ENCODE measurements at places on chromosomes 13 and 19. TPM values are rescaled to one million over a fixed set of nuclear protein-coding genes. Genes with fewer than 3 reads are reported as not detected.

DNA sequence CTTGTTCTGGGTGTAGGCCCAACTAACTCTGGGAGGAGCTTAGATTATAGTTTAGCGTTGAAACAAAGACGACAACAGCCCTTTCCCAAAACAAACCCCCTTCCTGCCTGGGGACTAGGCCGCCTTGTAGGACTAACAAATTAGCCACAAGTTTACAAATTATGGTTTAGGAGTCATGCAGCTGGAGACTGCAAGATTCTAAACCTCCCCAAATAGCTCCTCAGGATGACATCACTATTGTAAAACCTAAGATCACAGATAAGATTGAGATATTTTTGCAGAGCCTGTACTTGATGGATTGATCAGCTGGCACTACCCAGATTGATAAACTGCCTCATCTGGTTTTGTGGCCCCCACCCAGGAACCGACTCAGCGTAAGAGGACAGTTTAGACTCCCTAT is 2.3 kb upstream of the SLC25A15 start:
- DNase-seq, result no peak

The TGFBR3L gene
- total RNA-seq, result 4.4 TPM

- no peak for DNase-seq
Observed at GRCh38 chr13:65532231-65532630, 1697.9 kb downstream of the PCDH9 start.

The STAP2 gene
- total RNA-seq, result 2.1 TPM

- DNase-seq, result no peak
Observed at GRCh38 chr13:52997951-52998876, 30.4 kb upstream of the OLFM4 start.

The TMEM86B gene
- 1.6 TPM for total RNA-seq

- DNase-seq, result no peak
Observed at GRCh38 chr13:93744886-93745285, 518.3 kb downstream of the GPC6 start.

GRCh38 chr19:48815870-48816501 is 5.2 kb upstream of the BCAT2 start:
- DNase-seq, result no peak

DNA sequence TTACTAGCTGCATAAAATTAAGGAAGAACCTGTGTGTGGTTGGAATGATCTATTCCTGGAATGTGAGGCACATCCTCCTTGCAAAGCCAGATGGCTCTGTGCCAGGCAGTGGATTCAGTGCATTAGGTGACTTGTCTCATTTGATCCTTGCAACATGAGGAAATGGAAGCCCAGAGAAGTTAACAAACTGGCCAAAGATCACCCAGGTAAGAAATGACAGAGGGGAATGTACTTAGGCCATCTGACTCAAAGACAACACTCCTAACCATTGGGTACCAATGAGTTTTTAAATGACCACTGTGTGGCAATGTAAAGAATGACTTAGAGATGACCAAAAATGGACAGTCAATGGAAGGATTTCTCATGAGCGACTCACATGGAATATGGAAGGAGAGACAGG is 114.2 kb upstream of the RXFP2 start:
- no peak for DNase-seq

DNA sequence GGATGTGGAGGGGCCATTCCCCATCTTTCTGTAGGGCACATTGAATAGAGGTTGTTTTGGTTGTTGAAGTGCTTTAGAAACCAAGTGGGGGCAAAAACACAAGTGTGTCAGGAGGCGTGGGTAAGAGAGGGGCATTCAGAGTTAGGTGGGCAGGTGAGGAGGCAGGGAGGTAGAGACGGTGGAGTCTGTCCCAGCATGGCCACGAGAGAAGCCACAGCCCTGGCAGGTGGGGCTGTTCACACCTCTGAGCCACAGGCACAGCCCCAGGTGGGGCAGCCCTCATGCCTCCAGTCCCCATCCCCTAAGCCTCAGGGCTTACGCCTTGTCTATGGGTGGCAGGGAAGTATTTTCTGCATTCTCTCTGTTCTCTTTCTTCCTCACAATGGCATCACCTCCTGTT is 43.7 kb downstream of the KCTD15 start:
- DNase-seq, result peak; percentile 17

The GRIN2D gene
- 2.3 TPM for total RNA-seq

The PLIN4 gene
- 25.2 TPM for total RNA-seq

- DNase-seq, result no peak
Observed at GRCh38 chr13:37648609-37649008, 50.0 kb upstream of the POSTN start.

DNA sequence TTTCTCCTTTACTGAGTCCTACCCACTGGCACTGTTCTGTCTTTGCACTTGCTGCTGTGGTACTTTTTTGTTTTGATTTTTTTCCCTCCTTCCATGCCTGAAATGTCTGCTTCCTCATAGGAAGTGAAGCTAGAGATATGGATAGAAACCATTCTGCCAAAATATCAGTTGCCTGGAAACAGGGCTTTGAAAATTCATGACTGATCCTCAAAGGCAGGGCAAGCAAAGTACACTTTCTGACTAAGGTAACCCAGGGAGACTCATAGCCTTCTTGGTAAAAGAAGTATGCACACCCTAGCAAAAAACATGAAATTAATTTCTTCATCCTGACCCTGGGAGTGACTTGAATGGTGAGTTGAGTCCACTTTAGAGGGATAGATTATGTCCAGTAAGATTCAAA is 329.8 kb downstream of the MYO16 start:
- DNase-seq, result no peak

GRCh38 chr13:33676045-33676989 is 141.6 kb upstream of the RFC3 start:
- DNase-seq, result no peak

- DNase-seq, result no peak
Observed at GRCh38 chr19:36043952-36044351, 10.1 kb downstream of the THAP8 start.

DNA sequence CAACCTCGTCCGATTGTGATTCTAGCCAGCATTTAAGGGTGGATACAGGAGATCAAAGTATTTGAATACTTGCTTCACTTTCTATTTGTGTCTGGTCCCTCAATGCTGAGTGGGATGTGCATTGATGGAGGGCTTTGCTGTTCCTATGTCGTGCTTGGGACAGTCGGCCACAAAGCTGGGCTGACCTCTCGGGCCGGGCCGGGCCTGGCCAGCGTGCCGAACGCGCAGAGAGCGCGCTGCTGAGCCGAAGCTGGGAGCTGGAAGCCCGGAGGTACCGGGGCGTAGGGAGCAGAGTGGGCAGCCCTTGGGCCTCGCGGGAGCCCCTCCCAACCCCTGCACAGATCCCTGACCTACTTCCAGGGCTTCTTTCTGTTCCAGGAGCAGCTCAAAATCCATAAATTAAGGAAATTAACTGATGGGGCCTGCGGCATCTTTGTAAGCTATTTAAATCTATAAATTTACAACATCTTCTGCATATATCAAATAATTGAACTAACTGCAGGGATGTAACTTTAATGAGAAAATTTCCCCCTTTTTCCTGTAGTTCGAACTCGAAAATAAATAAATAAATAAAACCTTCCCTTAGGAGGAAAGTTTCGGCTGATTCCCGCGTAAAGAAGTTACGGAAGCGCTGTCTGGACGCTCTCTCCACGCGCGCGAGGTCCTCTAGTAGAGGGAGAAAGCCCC is 1.8 kb upstream of the KCTD15 start:
- DNase-seq, result no peak

GRCh38 chr19:16542910-16543472 is 754 bp upstream of the CHERP start:
- no peak for DNase-seq

The LTBP4 gene
- 200 TPM for total RNA-seq

The SPHK2 gene
- 8.5 TPM for total RNA-seq

DNA sequence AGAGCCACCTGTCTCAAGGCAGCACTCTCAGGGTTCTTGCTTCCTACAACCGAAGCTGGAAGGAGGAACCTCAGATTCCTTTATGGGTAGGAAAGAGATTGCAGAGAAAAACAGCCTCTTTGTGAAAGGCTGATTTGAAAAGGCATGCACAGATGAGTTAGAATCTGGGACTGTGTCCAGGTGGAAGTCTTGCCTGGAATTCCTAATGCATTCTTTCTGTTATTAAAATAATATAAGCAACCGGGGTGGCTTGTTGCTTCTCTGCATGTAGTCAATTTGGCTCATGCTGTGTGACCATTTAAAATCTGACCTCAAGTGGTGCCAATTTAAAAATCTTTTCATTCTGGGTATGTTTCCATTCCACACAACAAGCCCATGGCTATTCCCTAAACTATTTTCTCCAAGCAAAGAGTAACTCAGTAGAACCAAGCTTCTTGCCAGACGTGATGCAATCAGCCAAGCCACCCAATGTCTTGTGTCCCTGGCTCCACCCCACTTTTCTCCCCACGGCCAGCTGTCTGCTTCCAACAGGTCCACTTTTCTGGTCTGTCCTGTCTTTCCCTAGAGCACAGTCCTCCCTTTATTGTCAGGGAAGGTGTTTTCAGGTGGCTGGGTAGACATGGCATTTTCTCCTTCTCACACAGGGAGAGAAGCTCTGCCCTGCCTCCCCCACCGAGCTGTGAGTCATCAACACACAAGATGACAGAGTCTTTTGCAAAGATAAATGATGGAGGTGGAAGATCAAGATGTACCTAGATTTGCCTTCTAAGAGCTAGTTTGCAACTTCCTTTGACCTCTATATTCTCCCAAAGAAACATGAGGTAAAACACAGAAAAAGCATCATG is 394.3 kb downstream of the FOXO1 start:
- peak; percentile 89 for DNase-seq

DNA sequence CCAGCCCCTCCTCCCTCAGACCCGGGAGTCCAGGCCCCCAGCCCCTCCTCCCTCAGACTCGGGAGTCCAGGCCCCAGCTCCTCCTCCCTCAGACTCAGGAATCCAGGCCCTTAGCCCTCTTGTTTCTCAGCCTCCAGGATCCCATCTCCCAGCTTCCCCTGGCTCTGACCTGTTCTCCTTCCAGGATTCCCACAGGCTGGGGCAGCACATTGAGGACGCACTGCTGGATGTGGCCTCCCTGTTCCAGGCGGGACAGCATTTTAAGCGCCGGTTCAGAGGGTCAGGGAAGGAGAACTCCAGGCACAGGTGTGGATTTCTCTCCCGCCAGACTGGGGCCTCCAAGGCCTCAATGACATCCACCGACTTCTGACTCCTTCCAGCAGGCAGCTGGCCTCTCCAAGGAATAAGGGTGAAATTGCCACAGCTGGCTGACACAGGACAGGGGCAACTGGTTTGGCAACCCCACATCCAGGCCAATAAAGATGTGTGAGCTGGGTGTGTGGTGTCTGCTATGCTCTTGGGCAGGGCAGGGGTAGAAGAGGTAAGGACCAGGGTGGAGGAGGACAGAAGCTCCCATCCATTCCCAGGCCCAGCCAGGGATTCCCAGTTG is 22.4 kb downstream of the CPT1C start:
- DNase-seq, result no peak

The GSX1 gene
- total RNA-seq, result not detected

DNA sequence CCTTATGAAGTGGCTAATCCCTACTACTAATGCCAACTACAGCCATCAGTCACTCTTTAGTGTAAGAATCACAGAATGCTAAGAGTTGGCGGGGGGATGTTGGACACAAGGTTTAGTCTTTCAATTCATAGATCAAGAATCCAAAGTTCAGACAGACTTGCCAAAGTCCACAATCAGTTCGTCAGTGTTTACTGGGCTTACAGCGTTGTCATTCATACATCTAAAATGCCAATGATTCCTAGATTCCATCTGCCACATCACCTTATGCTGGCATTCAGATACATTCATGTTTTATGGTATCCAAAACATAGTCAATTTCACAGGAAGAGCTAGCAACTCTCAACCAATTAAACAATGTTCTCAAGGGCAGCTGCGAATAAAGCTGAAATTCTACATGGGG is 18.1 kb downstream of the RCBTB2 start:
- no peak for DNase-seq

- no peak for DNase-seq
Observed at GRCh38 chr19:3333662-3334061, 32.7 kb upstream of the NFIC start.

GRCh38 chr13:51612867-51613266 is 28.6 kb downstream of the WDFY2 start:
- DNase-seq, result no peak

DNA sequence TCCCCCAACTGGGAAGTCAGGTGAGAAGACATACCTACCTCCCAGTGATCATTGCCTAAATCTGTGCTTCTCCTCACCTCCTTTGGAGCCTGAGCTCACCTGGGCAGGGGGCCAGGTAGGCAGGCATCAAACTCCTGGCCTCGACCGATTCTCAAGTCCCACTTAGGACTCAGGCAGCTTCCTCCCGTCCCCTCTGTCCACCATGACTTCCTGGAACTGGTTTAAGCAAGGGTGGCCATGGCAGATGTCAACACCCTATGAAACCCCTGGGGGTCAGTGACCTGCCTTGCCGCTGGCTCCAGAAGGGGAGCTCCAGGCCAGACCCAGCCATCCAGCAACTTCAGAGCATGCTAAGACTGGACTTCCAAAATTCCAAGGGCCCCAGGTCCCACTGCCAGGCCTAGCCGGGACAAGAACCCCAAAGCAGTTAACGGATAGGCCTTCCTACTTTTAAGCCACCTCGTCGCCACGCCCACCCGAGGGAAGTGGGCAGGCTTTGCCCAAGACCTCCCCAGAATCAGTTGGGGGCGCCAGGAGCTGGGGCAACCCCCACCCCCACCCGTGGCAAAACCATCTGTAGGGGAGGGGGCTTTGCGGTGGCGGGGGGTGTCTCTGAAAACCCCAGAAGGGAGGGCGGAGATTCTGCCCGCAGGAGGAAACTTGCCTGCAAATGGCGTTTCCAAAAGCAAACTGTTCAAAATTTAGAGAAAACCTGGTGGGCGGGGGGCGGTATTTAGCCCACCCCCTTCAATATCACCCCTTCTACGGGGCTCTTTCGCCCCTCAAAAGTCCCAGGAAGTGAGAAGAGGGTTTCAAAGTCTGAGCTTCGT is 657 bp downstream of the PLIN3 start:
- DNase-seq, result peak; percentile 91

DNA sequence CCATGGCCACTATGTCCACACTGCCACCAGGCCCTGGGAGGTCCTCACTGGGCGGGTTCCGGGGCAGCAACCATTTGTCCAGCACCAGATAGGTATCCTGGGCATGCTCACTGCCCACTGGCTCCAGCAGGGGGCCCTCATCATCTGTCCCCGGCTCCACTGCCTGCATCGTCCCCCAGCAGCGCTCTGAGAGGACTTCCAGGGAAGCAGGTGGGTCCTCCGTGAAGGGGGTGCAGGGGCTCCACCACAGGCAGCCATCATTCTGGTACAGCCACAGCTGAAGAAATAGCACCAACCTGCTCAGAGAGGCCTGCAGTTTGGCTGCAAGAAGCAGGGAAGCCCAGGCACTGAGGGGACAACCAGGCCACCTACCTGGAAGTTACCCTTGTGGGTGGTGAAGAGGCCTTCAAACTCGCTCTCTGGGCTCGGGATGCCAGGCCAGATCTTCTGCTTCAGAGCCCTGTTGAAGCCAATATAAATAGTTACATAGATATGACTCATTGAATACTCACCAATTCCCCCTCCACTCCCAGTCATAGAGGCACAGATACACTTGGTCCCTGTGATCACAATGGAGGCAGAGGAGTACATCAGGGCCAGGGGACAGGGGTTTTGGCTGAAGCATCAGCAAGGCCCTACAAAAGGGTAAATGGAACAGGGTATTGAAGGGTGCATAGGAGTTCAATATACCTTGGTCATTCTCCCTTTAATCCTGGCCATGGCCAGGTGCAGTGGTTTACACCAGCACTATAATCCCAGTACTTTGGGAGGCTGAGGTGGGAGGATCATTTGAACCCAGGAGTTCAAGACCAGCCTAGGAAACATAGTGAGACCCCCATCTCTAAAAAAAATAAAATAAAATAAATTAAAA is 4.1 kb downstream of the SWSAP1 start:
- DNase-seq, result no peak

The PSG2 gene
- total RNA-seq, result not detected

- DNase-seq, result no peak
Observed at GRCh38 chr19:2663920-2664571, 38.4 kb downstream of the GNG7 start.

The PTGIR gene
- total RNA-seq, result 17.3 TPM

Data from posterior vena cava (tissue), 2 donors.